ENCODE measurements at places on chromosomes 1 and 21.

DNA sequence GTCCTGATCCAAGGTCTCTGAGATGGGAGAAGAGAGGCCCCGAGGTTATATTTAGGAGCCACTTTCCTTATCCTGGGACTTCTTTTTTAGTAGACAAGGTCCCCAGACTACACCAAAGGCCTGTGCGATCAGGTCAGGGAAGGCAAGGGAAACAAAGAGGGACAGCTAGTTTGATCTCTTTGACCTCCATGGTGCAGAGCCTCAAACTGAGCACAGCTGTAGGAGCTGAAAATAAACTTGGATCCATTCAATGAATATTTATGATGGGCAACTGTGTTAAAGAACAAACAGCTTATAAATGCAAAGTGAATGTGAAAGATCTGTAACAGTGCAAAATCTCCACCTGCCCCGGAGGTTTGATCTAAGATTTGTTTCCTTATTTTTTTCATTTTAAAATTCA lies 256.6 kb downstream of the DYRK1A start:
- no peak for DNase-seq

- DNase-seq: no peak
Observed at GRCh38 chr1:229229721-229230139, 41.2 kb upstream of the RAB4A start.

GRCh38 chr1:117798550-117798949 lies 130.9 kb downstream of the GDAP2 start:
- no peak for DNase-seq

DNA sequence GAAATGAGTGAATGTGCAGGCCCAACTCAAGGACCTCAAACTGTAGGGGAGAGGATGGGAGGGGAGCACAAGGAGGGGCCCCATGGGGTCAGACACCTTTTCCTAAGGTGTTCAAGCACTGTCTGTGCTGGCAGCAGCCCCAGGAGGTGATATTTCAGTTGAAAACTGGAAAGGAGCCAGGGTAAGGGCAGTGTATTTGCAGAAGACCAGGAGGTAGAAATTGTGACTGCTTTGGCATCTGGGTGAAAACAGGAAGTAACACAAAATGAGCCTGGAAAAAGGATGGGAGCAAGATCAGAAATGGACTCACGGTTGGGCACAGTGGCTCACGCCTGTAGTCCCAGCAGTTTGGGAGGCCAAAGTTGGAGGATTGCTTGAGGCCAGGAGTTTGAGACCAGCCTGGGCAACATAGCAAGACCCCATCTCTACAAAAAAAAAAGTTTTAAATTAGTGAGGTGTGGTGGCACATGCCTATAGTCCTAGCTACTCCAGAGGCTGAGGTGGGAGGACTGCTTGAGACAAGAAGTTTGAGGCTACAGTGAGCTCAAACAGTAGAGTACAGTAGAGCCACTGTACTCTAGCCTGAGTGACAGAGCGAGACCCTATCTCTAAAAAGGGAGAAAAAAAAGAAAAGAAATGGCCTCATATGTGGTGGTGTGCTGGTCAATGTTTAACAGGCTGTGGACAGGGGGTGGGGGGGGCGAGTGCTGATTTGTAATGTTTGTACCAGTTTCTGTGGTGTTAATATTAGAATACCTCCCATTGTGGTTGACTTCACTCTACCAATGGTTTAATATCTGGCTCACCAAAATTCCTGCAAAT lies 76.2 kb upstream of the ANGPTL1 start:
- no peak for DNase-seq

DNA sequence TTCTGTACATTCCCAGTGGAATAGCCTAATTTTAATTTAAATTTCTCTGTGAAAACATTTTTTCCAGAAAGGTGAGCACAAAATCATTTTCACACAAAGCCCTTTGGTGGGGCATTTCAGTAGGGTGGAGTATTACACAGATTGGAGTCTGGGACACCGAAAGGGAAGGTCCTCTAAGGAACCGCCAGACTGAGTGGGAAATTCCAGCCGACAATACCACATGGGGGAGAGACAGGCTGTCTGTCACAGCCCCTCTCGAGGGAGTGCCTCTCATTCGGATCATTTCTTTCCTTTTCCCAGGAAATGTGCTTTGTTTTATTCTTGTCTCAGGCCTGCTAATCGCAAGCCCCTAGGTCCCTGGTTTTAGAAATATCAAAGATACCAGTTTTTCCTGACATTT lies 150.6 kb upstream of the HOOK1 start:
- DNase-seq: no peak

DNA sequence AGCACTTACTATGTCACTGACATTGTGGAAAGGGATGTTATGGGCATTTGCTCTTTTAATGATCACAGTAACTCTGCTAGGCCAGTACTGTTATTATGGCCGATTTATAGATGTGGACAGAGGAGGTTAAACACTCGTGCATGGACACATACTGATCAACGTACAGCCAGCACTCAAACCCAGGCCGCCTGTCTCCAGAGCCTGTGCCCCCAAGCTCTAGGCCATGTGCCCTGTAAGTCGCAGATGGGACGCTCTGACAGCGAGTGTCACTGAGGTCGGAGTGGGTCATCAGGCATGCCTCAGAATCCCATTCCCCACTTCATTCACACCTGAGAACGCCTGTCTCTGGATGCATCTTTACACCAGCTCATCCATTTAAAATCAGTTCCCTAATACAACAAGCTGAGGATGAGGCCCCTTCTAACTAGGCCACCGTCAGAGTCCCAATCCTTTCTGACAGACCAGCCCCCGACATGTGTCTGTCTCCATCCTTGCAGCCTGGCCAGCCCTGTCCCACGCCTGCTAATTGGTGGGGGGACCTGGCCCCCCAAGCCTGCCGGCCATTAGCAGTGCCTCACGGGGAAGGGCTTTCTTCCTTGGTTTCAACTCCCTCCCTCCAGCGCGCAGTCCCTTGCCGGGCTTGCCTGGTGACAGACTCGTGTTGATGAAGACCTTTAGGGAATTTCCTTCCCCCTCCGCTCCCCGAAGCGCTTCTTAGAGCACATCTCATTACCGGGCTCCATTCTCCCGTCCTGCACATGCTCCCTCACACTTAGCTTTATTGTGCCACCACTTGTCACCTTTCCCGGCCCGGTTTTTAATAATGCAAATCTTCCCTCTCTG lies 436.8 kb downstream of the KIF26B start:
- no peak for DNase-seq

DNA sequence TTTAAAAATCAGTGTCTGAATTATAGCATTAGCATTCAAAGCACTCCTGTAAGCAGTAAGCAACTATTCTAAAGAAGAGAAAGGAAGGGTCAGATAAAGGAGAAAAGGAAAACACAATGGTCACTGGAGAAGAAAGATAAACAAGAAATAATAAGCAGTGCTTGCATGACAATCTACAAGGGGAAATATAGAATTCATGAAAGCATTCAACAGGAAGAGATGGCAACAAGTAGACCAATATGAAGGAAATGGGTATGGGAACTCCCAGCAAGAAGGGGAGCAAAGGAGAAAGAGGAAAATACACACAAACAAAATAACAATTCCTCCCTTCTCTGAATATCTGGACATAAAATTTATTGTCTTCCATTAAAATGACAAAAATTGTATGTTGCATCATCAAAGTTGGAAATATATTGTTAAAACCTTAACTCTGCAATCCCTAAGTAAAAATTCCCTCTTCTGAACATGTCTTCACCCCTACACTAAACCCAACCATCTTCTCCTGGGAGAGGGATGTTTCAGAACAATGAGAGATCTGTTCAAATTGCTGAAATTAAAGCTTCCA lies 206.3 kb upstream of the SAMSN1 start:
- DNase-seq: no peak

- no peak for DNase-seq
Observed at GRCh38 chr1:18693256-18694098, 62.8 kb downstream of the PAX7 start.

GRCh38 chr1:153792631-153793041 lies 17.4 kb downstream of the SLC27A3 start:
- no peak for DNase-seq

- DNase-seq: no peak
Observed at GRCh38 chr1:13622446-13622845, 38.8 kb downstream of the PDPN start.

GRCh38 chr1:185291652-185292051 lies 25.4 kb downstream of the IVNS1ABP start:
- DNase-seq: no peak

- no peak for DNase-seq
Observed at GRCh38 chr1:168535536-168535935, 8.3 kb downstream of the XCL2 start.

DNA sequence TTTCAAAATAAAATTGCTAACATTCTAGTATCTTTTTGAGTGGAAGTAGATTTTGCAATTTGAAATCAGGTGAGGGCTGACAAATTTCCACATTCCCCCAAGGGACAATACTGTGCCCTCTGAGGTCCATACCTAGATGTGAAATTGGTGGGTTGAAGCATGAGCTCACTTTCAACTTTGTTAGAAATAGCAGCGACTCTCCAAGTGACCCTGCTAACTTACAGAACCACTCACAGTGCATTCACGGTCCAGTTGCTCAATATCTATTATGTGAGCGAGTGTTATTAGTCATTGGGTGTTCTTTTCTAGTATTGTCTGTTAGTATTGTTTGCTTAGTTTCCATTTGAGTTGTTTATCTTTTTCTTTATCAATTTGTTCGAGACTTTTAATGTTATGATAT lies 53.6 kb upstream of the ASB17 start:
- no peak for DNase-seq

GRCh38 chr21:41961282-41961701 lies 7.5 kb upstream of the C2CD2 start:
- no peak for DNase-seq

- DNase-seq: no peak
Observed at GRCh38 chr21:42534421-42535378, 21.0 kb downstream of the SLC37A1 start.

DNA sequence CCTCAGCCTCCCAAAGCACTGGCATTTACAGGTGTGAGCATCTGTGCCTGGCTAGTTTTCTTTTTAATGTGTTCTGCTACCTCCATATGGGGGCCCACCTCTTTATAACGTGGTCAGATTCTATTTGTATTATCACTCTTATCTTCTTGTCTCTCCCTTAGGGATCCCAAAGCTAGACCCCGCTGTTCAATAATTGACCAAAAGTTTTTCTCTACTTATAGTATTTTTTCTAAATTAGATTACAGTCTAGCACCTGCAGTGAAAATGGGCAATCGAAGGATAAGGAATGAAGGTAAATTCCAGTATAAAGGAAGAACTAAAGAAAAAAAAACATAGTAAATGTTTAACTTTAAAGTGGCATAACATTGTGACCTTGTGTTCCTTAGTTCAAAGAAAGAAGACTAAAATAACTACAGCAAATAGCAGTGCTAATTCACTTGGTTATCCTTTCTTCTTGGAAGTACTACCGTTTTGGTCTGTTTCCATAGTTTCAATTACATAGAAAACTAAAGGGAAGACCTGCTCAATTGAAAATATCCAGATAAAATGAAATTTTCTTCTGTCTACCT lies 24.1 kb downstream of the NFYC start:
- DNase-seq: no peak

GRCh38 chr1:46689897-46690296 lies 18.2 kb downstream of the TEX38 start:
- DNase-seq: no peak

GRCh38 chr1:159940006-159940620 lies 5.3 kb downstream of the IGSF9 start:
- DNase-seq: no peak

Data from T-helper 17 cell (primary cell).